ENCODE measurements at places on chromosomes 7 and 10. TPM values are rescaled to one million over a fixed set of nuclear protein-coding genes. Genes with fewer than 3 reads are reported as not detected.

NME8 gene
- not detected for total RNA-seq

CAV1 gene
- total RNA-seq = 531 TPM

- no peak for DNase-seq
- H3K4me3 ChIP-seq = no peak overlapping the region
- no peak overlapping the region for H3K27ac ChIP-seq
- no peaks in the 10 kb centered on the region for H3K4me1 ChIP-seq
- no peaks in the 10 kb centered on the region for H3K36me3 ChIP-seq
Observed at GRCh38 chr7:95980167-95980566, 207.8 kb downstream of the DYNC1I1 start.

GRCh38 chr10:14926722-14927416 lies 27.0 kb downstream of the DCLRE1C start:
- DNase-seq = no peak
- peaks cover 97% of the 10 kb centered on the region for H3K36me3 ChIP-seq
- no peak overlapping the region for H3K4me3 ChIP-seq
- H3K4me1 ChIP-seq = no peaks in the 10 kb centered on the region

DNA sequence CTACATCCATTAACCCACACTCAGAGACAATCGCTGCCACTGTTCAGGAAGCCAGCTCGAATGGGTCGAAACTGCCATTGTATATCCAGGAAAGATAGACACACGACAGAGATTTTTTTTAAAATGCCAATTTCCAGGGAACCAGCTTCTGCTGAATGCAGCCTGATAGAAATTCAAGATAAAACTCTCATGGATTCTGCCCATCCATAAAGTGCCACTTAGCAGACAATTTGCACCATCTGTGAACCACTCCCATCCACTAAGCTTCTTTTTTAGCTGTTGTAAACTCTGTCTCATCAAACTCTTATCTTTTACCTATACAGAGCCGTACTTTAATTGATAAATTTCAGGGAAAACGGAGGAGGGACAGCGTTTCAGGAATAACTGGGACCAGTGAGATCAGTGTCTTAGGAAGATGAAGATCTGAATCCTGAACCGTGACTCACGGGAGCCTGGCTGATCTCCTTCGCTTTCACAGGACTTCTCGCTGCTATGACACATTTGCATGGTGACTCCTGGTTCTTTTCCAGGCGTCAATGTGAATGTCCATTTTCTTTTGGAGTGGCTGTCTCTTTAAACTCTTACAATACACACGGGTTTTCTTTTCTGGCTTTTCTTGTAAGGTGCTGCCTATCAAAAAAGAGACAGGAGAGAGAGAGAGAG lies 103.4 kb downstream of the FAM204A start:
- H3K27me3 ChIP-seq = peaks cover 37% of the 10 kb centered on the region
- H3K27ac ChIP-seq = no peak overlapping the region
- no peak for DNase-seq
- no peak overlapping the region for H3K4me3 ChIP-seq
- H3K4me1 ChIP-seq = no peaks in the 10 kb centered on the region

- no peaks in the 10 kb centered on the region for H3K4me1 ChIP-seq
- H3K4me3 ChIP-seq = no peak overlapping the region
- H3K27ac ChIP-seq = no peak overlapping the region
- no peak for DNase-seq
- H3K36me3 ChIP-seq = no peaks in the 10 kb centered on the region
Observed at GRCh38 chr7:112521942-112522341, 41.2 kb downstream of the LSMEM1 start.
